ENCODE measurements at places on chromosomes 5 and 9.

DNA sequence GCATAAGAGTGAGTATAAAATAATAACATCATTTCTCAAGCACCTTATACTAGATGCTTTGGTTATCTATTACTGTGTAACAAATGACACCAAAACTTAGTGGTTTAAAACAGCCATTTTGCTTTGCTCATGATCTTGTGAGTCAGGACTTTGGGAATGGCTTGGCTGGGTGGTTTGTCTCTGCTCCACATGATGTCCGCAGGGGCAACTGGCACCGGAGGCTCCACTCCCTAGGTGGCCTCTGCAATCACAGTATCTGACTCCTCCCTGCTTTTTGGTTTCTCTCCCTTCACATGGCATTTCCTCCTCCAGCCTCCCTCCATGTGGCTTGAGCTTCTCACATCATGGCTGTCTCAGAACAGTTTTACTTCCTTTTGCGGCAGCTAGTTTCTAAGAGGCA, 259.5 kb downstream of the GAS1 start:
- no peak for DNase-seq
- H3K4me1 ChIP-seq, result no peaks in the 10 kb centered on the region

- H3K36me3 ChIP-seq, result no peaks in the 10 kb centered on the region
- H3K27me3 ChIP-seq, result no peaks in the 10 kb centered on the region
- no peak overlapping the region for H3K27ac ChIP-seq
- no peak overlapping the region for H3K4me3 ChIP-seq
These were observed 280.0 kb downstream of the DENND1A start for GRCh38 chr9:123649909-123650308.

- no peaks in the 10 kb centered on the region for H3K27me3 ChIP-seq
- H3K36me3 ChIP-seq, result no peaks in the 10 kb centered on the region
- H3K27ac ChIP-seq, result no peak overlapping the region
- no peak overlapping the region for H3K4me3 ChIP-seq
- no peaks in the 10 kb centered on the region for H3K4me1 ChIP-seq
These were observed 77.3 kb downstream of the ANGPTL2 start for GRCh38 chr9:127045148-127045547.

DNA sequence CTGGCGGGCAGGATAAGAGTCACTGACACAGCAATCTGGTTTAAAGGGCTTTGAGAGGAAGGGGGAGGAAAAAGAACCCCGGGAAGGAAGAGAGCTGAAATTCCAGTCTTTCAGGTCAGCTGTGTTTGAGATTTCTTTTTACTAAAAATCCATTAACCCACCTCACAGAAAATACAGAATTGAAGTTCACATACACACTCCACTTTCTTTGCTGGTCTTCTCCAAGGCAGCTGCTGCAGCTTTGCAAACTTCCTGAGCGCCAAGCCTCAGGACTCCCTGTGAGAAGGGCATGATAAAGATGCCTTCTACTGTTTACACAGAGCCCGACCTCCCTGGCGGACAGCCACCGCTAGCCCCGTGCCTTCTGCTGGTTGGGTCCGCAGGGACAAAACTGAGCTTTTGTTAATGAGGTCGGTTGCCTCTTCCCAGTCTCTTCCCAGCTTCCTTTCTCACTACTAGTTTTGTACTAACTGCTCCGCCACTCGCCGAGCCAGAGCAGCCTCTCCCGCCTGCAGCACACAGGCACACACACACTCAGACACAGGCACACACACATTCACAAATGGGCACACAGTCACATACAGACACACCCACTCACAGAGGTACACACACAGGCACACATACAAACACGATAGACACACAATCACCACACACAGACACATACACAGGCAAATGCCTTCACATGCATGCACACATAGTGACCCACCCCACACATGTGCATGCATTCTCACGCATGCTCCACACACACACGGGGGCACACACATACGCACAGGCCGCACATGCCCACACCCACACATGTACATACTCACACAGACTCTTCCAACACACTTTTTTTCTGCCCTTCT, at the start of gene FREM1:
TSS of gene FREM1 (minus strand) at position 468 of the 845 bp plus-strand sequence. CDS start 41,451 bp downstream, outside the sequence.
- no peaks in the 10 kb centered on the region for H3K36me3 ChIP-seq
- DNase-seq, result peak; percentile 69
- H3K27ac ChIP-seq, result peak within 1 kb of the TSS; percentile 44
- peak within 1 kb of the TSS; percentile 31 for H3K4me3 ChIP-seq

- H3K4me3 ChIP-seq, result no peak overlapping the region
- peaks cover 2% of the 10 kb centered on the region for H3K4me1 ChIP-seq
- no peak for DNase-seq
- H3K27me3 ChIP-seq, result no peaks in the 10 kb centered on the region
- no peaks in the 10 kb centered on the region for H3K36me3 ChIP-seq
These were observed 234.3 kb downstream of the SAXO1 start for GRCh38 chr9:18798508-18799290.

DNA sequence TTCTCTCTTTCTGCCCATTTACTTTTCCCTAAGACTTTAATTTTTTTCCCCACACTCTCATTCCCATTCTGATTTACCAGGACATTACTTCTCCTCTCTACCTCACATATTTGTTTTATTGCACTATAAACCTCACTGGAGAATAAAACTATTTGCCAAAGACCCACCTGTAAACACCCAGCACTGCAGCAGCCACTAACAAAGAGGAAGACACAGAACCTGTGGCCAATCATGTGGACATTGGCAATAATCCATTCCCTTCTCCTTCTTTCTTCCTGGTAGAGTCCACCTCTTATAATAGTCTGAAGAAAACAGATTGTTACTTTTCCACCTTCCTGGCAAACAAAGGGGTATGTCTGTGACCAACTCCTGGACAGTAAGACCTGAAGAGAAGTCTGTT, 8.3 kb upstream of the THBS4 start:
- H3K27ac ChIP-seq, result no peak overlapping the region
- DNase-seq, result no peak
- no peaks in the 10 kb centered on the region for H3K4me1 ChIP-seq

GRCh38 chr9:115204904-115205453, 87.0 kb upstream of the TNC start:
- no peaks in the 10 kb centered on the region for H3K4me1 ChIP-seq
- no peaks in the 10 kb centered on the region for H3K27me3 ChIP-seq
- H3K27ac ChIP-seq, result no peak overlapping the region
- no peaks in the 10 kb centered on the region for H3K36me3 ChIP-seq
- no peak for DNase-seq

DNA sequence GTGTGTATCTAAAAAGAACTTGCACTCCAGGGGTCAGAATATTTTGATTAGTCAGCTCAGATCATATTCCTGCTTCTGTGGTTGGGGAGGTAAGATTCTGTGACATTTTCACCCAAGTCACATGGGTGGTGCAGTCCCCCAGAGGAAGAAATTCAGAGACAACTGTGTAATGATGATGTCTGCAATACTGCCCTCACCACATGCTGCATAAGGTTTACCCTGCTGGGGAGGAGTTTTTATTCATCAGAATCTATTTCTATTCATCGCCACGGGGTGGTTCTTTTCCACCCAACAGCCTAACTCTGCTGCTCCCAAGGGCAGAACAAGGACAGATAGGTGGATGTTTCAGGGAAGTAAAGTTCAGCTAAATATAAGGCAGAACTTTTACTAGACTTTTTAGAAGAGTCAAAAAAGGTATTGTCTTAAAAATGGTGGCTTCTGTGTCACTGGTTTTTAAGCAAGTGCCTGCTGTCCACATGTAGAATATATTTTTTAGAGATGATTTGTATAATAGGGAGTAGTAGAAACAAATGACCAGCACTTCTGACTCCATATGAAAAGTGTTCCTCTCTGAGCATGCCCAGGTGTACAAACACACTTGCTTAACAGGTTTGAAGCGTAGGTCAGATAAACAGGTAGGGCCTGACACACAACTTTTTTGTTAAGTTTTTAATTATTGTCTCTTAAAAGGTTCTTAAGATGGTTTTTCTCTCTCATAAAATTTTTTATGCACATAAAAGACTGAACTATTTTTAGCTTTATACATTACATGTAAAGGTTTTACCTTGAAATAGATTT, 352.7 kb downstream of the LRRC70 start:
- H3K27ac ChIP-seq, result no peak overlapping the region
- no peak for DNase-seq
- no peaks in the 10 kb centered on the region for H3K36me3 ChIP-seq
- H3K4me3 ChIP-seq, result no peak overlapping the region
- no peaks in the 10 kb centered on the region for H3K27me3 ChIP-seq

DNA sequence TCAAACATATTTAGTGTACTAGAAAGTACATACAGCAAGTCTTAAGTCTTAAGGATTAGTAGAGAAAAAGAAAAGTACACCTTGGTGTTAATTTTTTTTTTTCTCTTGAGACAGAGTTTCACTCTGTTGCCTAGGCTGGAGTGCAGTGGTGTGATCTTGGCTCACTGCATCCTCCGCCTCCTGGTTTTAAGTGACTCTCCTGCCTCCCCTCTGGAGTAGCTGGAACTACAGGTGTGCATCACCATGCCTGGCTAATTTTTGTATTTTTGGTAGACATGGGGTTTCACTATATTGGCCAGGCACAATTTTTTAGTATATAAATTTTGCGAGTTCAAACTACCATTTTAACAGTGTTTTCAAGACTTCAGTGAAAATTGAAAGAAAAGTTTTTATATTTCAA, 1941.1 kb upstream of the CDH6 start:
- no peaks in the 10 kb centered on the region for H3K4me1 ChIP-seq
- no peaks in the 10 kb centered on the region for H3K36me3 ChIP-seq
- no peak overlapping the region for H3K4me3 ChIP-seq
- DNase-seq, result no peak
- no peak overlapping the region for H3K27ac ChIP-seq

GRCh38 chr5:33166522-33166921, 274.2 kb upstream of the TARS1 start:
- no peak overlapping the region for H3K4me3 ChIP-seq
- no peaks in the 10 kb centered on the region for H3K4me1 ChIP-seq
- H3K36me3 ChIP-seq, result no peaks in the 10 kb centered on the region
- DNase-seq, result peak; percentile 3

DNA sequence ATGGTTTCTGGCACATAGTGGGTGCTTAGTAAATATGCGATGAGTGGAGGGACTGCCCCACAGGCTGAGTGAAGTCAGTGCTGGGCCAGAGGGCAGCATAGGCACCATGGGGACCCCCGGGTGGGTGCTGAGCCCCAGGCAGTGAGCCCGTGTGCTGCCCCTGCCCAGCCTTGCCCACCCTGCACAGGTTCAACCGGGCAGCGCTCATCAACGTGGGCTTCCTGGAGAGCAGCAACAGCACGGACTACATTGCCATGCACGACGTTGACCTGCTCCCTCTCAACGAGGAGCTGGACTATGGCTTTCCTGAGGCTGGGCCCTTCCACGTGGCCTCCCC, 7.2 kb downstream of the B4GALT7 start:
- no peaks in the 10 kb centered on the region for H3K4me1 ChIP-seq
- no peaks in the 10 kb centered on the region for H3K27me3 ChIP-seq
- no peak overlapping the region for H3K4me3 ChIP-seq
- DNase-seq, result no peak
- no peak overlapping the region for H3K27ac ChIP-seq
- no peaks in the 10 kb centered on the region for H3K36me3 ChIP-seq

DNA sequence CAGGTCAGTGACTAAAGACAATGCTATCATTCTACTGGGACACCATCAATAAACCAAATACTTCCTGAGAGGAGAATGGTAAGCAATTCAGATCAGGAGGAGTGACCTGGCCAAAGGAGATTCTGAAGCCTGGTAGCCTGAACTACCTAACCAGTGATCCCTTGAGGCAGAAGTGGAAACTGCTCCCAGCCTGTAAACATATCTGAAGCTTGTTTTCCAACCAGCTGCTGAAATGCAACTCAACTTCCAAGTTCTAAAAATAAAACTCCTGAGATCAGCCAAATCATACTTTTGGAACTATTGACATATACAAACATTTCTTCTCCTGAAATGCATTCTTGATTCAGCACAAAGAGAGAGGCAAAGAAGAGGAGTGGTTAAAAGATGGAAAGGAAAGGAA, 204.1 kb downstream of the EBF1 start:
- DNase-seq, result no peak
- no peaks in the 10 kb centered on the region for H3K36me3 ChIP-seq
- no peak overlapping the region for H3K4me3 ChIP-seq
- no peak overlapping the region for H3K27ac ChIP-seq

- no peak for DNase-seq
- no peaks in the 10 kb centered on the region for H3K36me3 ChIP-seq
- no peaks in the 10 kb centered on the region for H3K4me1 ChIP-seq
- H3K27ac ChIP-seq, result no peak overlapping the region
These were observed 54.9 kb downstream of the ADGRV1 start for GRCh38 chr5:90613459-90613858.

GRCh38 chr5:134741052-134741451, 2.7 kb downstream of the CAMLG start:
- peaks cover 22% of the 10 kb centered on the region for H3K36me3 ChIP-seq
- H3K4me3 ChIP-seq, result no peak overlapping the region
- no peaks in the 10 kb centered on the region for H3K27me3 ChIP-seq

DNA sequence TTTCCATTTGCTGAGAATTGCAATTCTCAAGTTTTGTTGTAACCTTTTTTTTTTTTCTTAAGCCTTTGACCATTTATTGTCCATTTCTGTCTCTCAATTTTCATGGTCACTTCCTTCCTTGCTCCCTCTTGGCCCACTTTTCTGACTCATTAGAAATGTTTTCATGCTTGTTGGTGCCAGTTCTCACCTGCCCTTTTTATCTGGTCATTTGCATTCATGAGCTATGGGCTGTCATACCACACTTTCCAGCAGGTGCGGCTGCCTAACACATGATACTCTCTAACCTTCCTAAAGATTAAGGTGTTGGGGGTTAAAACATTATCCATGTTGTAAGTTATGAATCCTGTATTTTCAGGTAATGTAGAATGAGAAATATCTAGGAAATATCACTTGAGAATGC, 150.5 kb upstream of the TLX3 start:
- H3K36me3 ChIP-seq, result no peaks in the 10 kb centered on the region
- no peak overlapping the region for H3K27ac ChIP-seq
- no peak overlapping the region for H3K4me3 ChIP-seq
- no peaks in the 10 kb centered on the region for H3K4me1 ChIP-seq
- no peaks in the 10 kb centered on the region for H3K27me3 ChIP-seq

DNA sequence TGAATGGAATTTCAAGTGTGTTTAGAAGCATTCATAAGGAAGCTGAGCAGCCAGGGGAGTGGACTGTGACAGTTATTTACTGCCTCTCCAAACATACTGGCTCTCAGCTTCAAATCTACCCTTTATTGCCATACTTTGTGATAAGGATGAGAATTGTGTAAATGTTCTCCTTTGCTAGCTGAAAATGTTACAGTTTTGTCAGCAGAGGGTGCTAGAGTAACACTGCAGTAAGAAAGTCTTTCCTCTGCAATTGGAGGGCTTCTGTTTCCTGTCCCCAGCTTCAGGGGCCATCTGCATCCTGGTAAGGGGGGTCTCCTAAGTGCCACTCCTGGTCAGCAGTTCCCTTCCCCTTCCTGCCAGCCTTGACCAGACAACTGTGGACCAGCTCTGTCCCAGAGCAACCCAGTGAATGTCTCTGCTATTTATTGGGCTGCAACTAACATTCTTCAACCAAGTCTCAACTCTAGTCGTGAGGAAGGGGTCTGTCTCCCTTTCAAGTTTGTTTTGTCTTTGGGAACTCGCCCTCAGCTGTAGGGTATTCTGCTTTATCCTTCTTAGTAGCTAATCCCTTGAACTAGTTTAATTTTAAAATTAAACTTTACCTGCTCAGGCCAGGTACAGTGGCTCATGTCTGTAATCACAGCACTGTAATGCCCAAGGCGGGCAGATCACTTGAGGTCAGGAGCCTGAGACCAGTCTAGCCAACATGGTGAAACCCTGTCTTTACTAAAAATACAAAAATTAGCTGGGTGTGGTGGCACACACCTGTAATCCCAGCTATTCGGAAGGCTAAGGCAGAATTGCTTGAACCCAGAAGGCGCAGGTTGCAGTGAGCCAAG, 45.3 kb downstream of the RAPGEF6 start:
- no peak overlapping the region for H3K27ac ChIP-seq
- H3K4me3 ChIP-seq, result no peak overlapping the region
- H3K4me1 ChIP-seq, result no peaks in the 10 kb centered on the region
- no peak for DNase-seq
- no peaks in the 10 kb centered on the region for H3K27me3 ChIP-seq

Data from H1 (cell line).